D341Med (cell line): ENCODE measurements at places on chromosomes 3 and 15.

- no peak for DNase-seq
Observed at GRCh38 chr3:171189394-171190080, 163.0 kb upstream of the SLC2A2 start.

DNA sequence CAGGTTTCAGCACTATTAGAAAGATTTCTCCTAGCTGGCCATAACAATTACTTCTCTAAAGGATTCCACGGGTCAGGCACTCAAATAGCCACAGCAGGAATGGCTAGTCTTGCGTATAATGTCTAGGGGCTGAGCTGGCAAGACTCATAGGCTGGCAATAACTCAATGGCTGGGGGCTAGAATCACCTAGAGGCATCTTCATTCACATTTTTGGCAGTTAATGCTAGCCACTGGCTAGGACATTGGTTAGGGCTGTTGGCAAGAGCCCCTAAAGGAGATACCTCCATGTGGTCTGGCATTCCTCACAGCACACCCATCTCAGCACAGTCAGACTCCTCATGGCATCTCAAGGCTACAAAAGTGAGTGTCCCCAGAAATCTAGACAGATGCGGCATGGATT lies 6.2 kb downstream of the SUSD5 start:
- DNase-seq: no peak

GRCh38 chr3:80096909-80097308 lies 329.1 kb upstream of the ROBO1 start:
- no peak for DNase-seq

DNA sequence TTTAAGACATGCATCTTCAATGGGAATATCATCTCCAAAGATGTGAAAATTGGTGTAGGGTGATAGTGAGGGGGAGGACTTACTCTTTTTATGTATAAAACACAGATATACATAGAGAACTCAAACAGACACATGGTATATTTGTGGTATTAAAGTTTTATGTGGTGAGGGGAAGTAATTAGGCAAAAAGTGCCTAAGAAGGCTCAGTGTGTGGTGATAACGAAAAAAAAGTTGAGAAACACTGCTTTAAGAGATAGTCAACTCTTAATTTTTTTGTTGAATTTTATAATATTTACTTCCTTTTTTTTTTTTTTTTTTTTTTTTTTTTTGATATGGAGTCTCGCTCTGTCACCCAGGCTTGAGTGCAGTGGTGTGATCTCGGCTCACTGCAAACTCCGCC lies 174.2 kb upstream of the FRMD4B start:
- DNase-seq: no peak

- DNase-seq: peak; percentile 73
Observed at GRCh38 chr3:43994657-43995546, 246.8 kb upstream of the TOPAZ1 start.

- DNase-seq: no peak
Observed at GRCh38 chr3:73719413-73719851, 94.7 kb upstream of the PDZRN3 start.

DNA sequence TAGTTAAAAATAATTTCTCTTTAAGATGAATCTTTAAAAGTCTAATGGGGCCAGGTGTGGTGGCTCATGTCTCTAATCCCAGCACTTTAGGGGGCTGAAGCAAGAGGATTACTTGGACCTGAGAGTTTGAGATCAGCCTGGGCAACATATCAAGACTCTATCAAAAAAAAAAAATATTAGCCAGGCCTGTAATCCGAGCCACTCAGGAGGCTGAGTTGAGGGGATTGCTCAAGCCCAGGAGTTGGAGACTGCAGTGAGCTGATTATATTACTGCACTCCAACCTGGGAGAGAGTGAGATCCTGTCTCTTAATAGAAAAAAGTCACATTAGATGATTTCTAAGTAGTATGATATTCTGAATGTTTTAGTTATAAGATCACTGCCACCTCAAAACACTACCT lies 322.0 kb upstream of the MANF start:
- no peak for DNase-seq

DNA sequence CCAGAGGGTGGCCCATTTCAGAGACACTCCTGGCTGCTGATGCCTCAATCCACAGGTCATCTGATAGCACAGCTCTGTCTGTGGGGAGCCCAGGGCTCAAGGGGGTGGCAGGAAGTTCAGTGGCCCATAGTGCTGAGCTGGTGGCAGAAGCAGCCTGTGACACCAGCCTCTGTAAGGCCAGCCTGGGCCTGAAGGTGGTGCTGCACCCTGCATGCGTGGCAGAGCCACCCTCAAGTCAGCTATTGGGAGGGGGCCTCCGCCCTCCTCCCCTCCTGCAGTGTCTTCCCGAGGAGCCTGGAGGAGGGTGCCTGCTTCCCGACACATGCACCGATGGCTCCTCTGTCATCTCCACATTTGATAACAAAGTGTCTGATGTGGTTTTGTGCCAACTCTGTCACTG lies 3.0 kb downstream of the PLA1A start:
- DNase-seq: peak; percentile 79

GRCh38 chr3:11006986-11007933 lies 14.7 kb downstream of the SLC6A1 start:
- DNase-seq: no peak

- DNase-seq: peak; percentile 91
Observed at GRCh38 chr15:23687143-23687470, at the start of gene NDN. Gene NDN (minus strand): TSS chr15:23687305. CDS start chr15:23687217, 88 bp downstream.

- DNase-seq: no peak
Observed at GRCh38 chr3:12483872-12484197, 445 bp upstream of the TSEN2 start.

DNA sequence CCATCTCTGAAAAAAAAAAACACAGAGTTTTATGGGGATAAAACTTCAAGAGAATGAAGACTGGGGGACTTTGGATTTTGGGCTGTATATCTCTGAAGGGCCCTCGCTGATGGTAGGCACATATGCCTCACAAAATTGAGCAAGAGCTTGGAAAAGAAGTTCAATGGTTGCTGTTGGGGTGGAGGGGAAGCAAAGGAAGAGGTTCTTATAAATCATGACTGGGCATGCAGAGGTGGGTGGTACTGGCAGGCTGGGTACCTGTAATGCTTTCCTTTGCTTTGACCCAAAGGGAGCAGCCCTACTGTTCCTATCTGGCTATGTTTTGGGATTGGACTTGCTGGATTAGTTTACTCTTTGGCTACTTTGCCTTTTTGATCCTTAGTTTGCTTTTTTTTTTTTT lies 6.0 kb upstream of the RTP1 start:
- no peak for DNase-seq
